ENCODE measurements at places on chromosomes 5 and 9.

- DNase-seq = no peak
Observed at GRCh38 chr5:124889486-124889825, 143.0 kb upstream of the ZNF608 start.

- no peak for DNase-seq
Observed at GRCh38 chr5:68436686-68437520, 221.3 kb downstream of the PIK3R1 start.

DNA sequence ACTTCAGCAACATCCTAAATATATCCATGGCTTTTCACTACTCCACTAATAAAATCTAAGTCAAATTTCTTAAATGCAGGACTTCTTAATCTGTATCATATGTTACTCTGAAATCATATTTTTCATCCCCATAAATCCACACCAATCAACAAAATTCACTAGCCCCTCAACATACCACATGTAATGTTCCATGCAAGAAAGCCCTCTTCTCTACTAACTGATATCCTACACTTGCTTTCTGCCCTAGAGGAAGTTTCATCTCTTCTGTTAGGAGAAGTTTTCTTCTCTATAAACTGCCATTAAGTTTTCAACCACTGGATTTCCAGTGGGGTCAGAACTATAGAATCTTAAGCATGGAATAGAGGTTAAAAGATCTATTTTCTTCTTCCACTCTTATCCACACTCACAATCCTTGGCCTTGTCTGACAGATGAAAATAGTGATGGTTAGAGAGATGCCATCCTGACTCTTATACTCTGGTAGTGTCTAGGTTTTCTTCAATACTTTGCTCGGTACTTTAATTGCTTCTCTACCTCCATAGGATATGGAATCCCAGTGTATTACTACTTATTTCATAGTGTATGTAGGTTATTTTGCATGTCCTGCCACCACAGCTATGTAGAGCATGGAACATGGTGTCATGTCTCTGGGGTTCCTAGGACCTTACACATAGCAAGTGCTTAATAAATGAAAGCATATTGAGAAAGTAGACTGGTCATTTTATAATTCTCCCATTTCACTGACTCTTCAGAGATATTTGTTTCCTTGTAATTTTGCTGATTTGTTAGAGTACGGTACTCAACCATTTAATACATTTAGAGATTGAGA lies 48.4 kb downstream of the ALDH1A1 start:
- no peak for DNase-seq

DNA sequence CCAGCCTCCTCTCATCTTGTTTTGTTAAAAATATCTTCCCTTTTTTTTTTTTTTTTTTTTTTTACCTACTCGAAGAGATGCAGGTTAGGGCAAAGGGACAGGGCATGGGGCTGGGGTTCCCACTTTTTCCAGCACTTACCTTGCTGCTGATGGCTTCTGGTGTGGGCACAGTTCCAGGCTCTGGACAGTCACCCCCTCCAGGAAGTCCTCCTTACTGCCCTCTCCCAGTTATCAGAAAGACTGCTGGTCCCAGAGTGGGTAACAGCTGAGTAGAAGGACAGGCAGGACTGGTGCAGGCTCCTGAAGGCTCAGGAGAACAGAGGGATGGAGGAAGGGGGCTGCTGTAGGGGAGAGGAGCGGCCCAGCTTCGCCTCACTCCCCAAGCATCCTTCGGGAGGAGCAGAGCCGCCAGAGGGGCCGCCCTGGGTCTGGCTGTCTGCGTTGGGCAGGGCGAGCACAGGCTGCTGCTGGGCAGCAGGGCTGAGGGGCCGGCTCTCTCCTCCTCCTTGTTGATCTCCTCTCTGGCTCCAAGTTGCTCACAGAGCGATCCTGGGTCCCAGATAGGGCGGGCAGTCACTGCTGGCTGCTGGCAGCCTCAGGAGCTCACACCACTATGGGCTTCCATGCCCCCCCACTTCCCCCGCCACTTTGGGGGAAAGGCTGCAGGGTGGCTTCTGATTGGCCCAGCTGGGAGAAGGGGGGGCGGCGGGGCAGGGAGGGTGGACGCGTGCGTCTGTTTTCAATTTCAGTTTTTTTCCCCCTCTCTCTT lies at the start of gene PDGFRB:
Gene PDGFRB (minus strand): TSS at position 588 of the 769 bp plus-strand sequence. CDS start 18,798 bp downstream, outside the sequence.
- DNase-seq = no peak

GRCh38 chr5:91486638-91487037 lies 103.5 kb upstream of the ARRDC3 start:
- no peak for DNase-seq

DNA sequence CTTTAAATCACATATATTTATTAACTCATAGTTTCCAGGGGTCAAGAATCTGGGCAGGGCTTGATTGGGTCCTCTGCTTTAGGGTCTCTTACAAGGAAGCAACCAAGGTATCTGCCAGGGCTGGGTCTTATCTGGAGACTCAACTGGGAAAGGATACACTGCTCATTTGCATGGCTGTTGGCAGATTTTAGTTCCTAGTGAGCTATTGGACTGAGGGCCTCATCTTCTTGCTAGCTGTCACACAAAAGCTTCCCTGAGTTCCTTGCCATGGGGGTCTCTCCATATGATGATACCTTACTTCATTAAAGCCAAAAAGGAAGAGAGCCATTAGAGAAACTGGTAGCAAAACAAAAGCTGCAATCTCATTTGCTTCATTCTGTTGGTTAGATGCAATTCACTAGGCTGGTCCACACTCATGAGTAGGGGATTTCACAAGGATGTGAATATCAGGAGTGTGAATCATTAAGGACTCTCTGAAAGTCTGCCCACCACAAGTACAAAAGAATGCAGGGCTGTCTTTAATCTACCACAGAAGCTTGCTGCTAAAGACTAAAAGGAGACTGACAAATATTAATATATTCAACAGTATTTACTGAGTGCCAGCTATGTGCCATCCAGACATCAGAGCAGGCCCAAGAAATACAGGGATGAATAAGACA lies 42.0 kb upstream of the TIMD4 start:
- no peak for DNase-seq

DNA sequence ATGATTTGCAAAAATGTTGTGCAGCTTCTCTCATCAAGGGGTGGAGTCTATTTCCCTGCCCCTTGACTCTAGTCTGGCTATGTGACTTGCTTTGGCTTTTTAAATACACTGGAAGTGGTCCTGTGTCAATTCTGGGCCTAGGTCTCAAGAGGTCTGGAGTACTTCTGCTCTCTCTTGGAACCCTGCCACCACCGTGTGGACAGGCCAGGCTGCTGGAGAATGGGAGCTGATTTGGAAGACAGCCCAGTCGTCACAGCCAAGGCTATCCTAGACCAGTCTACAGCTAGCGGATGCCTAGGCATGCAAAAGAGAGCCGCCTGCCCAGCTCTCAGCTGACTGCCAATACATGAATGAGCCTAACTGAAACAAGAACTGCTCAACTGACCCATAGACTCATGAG lies 56.7 kb upstream of the CLINT1 start:
- DNase-seq = no peak

DNA sequence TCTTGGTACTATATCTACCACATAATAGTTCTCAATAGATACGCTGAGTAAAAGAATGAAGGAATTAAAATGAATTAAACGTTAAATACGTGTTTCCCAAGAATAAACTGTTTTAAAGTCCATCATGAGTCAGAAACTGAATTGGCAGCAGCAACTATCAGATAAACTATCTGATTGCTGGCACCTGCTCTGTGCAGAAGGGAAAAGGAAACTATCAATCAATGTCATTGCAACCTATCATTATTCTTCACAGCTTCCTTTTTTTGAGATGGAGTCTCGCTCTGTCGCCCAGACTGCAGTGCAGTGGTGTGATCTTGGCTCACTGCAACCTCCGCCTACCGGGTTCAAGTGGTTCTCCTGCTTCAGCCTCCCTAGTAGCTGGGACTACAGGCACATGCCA lies 8.8 kb upstream of the WDR36 start:
- DNase-seq = no peak

All from esophagus squamous epithelium (tissue), 5 donors.